NCI-H69 (cell line): ENCODE measurements at places on chromosomes 16 and 17.
A peak's percentile ranks its signal among the peaks of the same experiment; 100 is the strongest.

GRCh38 chr16:67780847-67781564 lies 25.4 kb downstream of the RANBP10 start:
- no peak for DNase-seq

GRCh38 chr17:76076765-76077583 lies 2.0 kb upstream of the ZACN start:
- peak; percentile 55 for DNase-seq

DNA sequence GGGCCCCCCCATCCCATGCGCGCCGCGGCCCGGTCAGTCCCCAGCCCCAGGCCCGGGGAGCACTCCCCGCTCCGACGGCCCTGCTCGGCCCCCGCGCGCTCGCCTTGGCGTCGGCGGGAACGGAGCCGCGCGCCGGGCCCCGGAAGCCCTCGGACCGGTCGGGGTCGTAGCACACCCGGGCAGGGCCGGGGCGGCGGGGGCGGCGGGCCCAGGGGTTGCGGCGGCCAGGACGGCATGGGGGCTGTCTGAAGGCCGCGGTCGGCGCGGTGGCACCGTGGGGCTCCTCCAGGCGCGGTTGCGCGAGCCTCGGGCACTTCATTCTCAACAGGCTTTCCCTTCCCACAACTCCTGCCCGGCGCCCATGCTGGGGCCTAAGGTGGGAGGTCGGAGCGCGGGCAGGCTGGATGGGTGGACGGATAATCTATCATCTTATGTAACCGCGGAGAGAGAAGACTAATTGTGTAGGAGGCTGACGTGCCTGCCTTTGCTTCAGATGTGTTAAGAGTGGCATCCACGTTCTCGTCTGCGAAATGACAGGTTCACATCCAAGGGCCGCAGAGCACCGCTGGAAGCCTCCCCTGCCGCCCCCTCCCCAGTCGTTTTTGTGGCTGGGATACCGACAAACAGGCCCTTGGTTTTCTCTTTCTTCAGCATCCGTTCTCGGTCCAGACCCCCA lies 708 bp downstream of the BAIAP2 start:
- peak; percentile 70 for DNase-seq

DNA sequence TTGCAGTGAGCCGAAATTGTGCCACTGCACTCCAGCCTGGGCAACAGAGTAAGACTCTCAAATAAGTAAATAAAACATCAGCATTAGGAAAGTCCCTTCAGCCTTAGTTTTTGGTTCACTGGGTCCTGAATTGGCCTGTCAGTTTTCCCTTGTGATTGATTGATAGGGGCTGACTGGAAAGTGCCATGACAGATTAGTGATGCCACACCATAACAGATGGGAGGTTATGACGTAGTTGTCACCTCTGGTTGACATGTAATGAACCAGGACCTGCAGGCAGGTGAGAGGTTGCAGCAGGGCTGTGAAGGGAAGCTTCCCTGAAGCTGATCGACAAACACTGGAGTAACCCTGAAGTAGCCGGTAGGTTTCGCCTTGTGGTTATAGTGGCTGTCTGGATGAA lies 41.8 kb downstream of the CDH3 start:
- DNase-seq = no peak

DNA sequence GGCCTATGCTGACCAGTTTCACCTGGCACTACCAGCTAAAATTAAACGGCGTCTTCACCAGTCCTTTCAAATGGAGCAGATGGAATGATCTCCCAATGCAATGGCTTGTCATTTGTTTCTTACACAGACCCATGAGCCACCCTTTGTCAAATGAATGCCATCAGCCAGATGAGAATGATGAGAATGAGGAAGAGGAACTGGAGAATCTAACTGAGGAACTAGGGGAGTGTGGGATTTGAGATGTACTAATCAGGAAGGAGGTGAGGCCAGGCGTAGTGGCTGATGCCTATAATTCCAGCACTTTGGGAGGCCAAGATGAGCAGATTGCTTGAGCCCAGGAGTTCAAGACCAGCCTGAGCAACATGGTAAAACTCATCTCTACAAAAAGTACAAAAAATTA lies 116.4 kb downstream of the HS3ST3A1 start:
- no peak for DNase-seq

- DNase-seq = no peak
Observed at GRCh38 chr17:20800146-20800545, 220.6 kb downstream of the CDRT15L2 start.

GRCh38 chr17:61568219-61569072 lies 22.6 kb downstream of the NACA2 start:
- peak; percentile 99 for DNase-seq

GRCh38 chr17:57273490-57273889 lies 17.2 kb downstream of the MSI2 start:
- DNase-seq = no peak

DNA sequence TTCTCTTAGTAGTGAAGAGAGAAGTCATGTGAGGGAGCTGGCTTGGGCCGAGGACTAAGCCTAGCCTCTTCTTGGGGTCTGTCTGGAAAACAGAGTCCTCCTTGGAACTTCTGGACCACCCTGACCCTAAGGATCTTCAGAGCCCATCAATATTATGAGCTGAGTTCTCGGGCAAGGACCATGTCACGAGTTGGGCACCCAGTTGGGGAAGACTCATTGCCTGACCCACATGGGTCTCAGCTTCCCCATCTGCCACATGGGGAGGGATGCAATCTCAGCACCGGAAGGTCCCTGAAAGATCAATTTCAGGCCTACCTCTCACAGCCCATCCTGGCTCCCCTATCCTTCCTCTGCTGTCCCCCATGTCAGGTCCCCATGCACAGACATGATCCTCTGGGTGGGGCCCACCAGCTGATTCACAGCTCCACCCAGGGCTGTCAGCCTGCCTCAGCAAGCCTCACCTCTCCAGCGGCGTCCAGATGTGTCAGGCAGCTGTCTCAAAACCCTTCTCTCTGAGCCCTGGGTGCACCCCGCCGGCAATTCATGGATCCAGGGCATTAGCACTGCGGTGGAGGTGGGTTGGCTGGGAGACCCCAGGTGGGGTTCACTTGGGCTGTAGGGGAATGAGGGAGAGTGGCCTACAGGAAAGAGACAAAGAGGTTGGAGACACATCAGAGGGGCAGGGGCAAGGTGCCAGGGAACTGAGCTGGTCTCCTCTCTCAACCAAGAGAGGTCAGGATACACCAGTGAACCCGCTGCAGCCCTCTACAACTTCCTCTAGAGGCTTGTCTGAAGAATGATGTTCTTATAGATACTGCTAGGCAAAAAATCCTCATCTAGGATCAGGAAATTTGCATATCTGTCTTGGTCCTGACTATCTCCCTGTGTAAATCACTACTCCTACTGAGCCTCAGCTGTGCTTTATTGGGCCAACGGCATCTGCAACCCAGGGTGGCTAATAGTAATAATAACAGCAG lies 1.8 kb downstream of the NLRP1 start:
- DNase-seq = no peak

GRCh38 chr16:69762814-69763598 lies 874 bp downstream of the WWP2 start:
- DNase-seq = peak; percentile 14

DNA sequence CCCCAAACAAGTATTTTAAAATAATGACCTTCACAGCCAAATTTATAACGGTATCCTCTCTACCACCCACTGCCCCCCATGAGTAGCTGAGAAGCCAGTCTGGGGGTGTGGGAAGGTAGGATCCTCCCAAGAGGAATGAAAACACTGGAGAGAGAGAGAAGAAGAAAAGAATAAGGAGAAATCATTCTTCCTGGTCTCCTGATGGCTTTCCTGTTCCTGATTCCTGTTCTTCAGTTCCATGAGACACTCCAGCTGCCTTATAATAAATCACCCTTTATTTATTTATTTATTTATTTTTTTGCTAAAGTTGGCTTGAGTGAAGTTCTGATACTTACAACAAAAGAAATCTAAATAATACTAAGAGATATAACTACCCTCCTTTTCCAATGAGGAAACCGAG lies 56.4 kb upstream of the FAM20A start:
- no peak for DNase-seq
